ENCODE measurements at places on chromosomes 16 and 17.

DNA sequence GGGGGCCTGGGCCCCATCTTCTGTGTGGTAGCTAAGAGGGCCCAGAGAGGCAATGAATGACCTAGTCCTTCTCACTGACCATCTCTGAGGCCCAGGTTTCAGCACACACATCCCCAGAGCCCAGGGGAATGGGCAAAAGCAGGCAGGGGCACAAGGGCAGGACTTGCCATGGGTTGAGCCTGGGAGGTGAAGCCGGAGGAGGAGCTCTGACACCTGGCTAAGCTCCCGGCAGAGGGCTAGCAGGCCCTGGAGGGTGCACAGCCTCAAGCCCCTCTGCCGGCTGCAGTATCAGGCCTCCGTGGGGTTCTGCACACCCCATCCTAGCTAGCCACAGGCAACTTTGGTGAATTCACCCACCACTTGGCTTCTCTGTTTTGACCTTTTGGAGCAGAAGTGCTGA lies 5.3 kb downstream of the SRCIN1 start:
- DNase-seq: no peak

DNA sequence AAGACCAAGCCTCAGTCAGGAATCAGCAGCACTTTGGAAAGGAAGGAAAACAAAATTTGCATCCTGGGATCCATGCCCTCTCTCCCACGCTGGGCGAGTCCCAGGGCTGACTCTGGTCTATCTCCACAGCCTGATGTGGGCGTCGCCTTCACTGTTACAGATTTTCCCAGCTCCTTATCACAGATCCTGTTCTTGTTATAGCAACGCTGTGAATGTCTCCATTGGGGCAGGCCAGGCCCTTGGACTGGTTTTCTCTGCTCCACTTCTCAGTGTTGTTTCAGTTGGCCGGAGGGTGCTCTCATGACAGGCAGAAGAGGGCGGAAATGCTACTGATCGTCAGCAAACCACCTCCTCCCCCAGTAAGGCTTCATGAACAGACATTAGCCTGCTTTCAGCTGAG lies 127.9 kb upstream of the CDH11 start:
- peak; percentile 11 for DNase-seq

GRCh38 chr16:9836118-9836736 lies 346.0 kb downstream of the GRIN2A start:
- no peak for DNase-seq

- no peak for DNase-seq
These were observed 14.0 kb downstream of the MYO1D start for GRCh38 chr17:32862940-32863339.

DNA sequence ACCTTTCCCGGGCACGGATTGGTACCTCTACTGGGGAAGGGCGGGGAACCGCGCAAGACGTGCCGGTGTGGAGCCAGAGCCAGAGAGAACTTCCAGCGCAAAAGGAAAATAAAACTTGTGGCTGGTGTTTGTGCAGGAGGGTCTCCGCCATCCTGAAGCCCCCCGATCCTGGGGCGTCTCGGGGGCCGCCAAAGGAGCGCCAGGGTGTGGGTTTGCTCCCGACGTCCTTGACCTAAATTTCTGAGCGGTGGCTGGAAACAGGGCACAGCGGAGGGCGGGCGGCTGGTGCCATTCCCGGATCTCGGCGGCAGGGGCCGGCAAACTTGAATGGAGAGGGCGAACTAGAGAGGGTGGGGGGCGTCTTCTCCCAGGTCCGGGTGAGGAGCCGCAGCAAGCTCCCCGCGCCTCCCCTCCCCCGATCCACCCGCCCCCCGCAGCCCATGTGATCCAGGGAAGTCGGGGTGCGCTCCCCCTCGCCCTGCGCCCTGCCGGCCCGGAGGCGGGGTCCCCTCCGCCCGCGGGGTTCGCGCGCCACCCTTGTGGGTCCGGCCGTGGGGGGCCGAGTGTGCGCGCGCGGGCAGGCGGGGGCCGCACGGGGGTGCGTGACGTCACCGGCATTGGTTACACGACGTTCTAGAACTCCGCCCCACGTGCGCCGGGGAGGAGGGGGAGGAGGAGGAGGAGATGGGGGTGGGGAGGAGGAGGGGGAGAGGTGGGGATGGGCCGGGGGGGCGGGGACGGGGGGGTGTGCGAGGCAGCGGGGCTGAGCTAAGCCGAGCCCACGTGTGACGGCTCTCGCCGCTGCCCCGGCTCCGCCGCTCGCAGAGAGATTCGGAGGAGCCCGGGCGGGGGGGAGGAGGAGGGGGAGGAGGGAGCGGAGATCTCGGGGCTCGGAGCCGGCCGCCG lies at the start of gene MSI2:
Gene MSI2, plus strand, starts transcription at position 748 of the 906 bp plus-strand sequence. CDS start 220 bp downstream, outside the sequence.
- peak; percentile 75 for DNase-seq
